Activated CD8-positive, alpha-beta T cell treated with anti-CD3 and anti-CD28 coated beads, Interleukin-2, amount 10 ng/mL, durations not matched to agents 7 days and 5 days (primary cell): ENCODE measurements at places on chromosomes 11 and 22. TPM values are rescaled to one million over a fixed set of nuclear protein-coding genes. Genes with fewer than 3 reads are reported as not detected.
A peak's percentile ranks its signal among the peaks of the same experiment; 100 is the strongest.

DNA sequence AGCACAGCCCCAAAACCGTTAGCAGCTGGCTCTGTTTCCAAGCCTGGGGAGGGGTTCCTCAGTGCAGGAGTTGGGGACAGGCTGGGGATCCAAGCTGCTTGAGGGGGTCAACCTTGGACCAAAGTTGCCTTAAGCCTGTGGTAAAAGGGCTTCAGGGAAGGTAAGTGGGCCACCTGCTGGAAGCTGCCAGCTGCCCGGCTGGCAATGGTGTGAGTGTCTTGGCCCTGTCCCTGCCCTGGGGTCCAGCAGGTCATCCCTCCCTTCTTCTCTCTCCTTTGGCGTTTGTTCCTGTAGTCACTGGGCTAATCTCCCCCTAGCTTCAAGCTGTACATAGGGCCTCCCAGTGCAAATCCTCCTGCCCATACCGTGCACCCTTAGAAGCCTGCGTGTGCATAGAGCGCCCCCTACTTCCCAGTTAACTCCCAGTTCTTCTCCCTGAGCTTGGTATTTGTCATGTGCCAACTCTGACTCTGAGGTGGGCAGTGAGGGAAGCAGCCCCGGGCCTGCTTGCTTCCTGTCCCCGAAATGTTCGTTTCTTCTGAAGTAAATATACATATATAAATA is 4.4 kb downstream of the TMEM258 start:
- DNase-seq: peak; percentile 49

DNA sequence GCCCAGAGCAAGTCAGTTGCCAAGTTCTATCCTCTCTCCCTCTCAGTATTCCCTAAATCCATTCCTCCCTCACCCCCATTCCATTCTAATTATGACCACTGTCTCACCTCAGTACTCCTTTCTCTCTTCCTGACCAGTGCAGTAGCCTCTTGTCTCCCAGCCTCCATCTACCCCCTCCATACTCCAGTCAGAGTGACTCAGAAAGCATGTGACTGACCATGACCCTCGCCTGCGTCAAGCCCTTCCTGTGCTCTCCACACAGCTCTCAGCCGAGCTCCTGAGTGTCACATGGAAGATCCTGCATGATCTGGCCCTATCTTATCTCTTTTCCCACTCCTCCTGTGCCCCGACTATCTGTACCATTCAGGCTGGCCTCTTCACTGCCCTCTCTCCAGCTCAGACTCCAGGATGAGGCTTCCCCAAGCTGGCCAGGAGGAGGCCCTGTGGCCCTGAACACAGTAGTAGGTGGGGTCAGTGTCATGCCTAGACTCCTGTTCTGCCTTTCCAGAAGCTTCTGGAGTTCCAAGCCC is 42.6 kb downstream of the NEU3 start:
- no peak for DNase-seq

- DNase-seq: no peak
These were observed 5.6 kb downstream of the TMA7B start for GRCh38 chr22:39965748-39966147.

GRCh38 chr22:25174156-25174887 is 25.3 kb upstream of the CRYBB3 start:
- no peak for DNase-seq

AGBL2 gene
- 5.6 TPM for total RNA-seq

KRTAP5-4 gene
- not detected for total RNA-seq

OR51E2 gene
- total RNA-seq: not detected
